ENCODE measurements at places on chromosomes 6 and 20.

DNA sequence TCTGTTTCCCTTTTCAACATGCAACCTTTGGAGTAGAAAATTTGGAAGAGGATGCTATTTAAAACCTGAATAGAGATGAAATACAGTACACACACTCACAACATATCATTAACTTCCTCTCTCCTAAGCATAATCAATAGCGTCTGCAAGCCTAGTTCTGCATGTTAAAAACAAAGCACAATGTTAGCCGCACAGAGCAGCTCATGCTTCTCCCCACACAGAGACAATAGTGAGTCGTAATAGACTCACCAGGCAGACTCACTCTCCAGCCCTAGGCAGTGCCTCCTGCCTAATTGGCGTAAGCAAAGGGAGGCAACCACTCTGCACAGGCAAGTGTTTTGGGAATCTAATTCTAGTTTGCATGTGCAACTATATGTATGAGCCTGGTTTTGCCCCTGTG is 45.8 kb upstream of the ARID1B start:
- no peak for DNase-seq

GRCh38 chr20:8414586-8415274 is 282.7 kb downstream of the PLCB1 start:
- no peak for DNase-seq

GRCh38 chr20:45872626-45873025 is 8.4 kb upstream of the ZSWIM1 start:
- DNase-seq: no peak

- DNase-seq: no peak
Observed at GRCh38 chr6:35725081-35725708, 11.6 kb upstream of the ARMC12 start.

- peak; percentile 68 for DNase-seq
Observed at GRCh38 chr20:58233881-58234528, 5.6 kb upstream of the ANKRD60 start.

DNA sequence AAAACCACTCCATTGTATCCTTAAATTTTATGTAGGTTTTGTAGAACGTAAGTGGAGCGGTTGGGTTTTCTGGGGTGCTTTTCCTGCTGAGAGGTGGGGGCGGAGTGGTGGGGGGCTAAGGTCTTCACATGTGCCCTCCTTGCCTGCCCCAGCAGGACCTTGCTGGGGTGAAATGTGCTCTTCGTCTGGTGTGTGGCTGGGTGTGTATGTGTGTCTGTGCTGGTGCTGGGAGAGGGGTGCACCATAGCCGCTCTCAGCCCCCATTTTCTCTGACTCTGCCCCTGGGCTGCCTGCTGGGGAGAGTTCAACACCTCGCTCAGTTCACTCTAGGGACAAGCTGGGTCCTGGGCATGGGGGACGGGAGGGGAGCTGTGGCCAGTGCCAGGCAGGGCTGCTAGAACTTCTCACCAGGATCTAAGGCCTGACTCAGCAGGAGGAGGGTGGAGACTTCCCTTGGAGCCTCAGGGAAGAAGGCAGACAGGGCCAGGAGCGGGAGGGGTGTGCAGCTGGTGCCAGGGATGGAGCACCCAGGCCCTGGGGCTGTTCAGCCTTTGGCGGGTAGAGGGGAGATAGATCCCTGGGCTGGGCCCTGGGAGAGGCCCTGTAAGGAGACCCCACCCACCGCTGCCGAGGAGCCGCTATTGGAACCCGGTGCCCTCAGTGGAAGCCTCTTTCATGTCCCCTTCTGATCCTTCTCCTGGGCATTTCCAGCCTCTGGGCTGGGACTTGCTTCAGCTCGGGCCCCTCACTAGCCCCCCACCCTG is 4.8 kb downstream of the SOX18 start:
- no peak for DNase-seq

DNA sequence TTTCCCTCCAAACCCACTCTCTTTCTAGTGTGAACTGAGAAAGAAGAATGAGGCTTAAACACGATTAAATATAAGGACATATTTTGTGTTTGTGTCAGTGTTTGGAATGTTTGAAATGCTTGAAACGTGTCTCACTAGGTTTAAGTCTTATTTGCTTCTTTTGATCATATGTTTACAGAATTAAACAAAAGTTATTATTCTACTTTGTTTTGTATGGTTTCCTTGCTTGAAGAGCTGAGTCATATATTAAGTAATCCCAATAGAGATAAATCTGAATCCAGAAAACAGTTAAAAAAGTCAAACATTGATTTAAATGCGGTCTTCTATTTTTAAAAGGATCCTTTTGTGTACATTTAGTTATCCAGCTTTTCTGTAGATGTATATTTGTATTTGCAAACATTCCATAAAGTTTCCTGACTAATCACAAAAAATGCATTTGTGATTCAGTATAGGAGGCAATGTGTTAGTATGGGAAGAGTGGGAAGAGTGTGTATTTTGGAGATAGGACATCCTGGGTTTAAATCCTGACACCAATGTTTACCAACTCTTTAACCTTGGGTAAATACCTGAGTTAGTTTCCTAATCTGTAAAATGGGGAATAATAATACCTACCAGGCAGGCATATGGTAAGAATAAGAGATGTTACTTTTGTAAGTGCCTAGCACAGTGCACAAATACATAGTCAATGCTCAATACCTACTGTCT is 72.9 kb downstream of the TSBP1 start:
- no peak for DNase-seq

DNA sequence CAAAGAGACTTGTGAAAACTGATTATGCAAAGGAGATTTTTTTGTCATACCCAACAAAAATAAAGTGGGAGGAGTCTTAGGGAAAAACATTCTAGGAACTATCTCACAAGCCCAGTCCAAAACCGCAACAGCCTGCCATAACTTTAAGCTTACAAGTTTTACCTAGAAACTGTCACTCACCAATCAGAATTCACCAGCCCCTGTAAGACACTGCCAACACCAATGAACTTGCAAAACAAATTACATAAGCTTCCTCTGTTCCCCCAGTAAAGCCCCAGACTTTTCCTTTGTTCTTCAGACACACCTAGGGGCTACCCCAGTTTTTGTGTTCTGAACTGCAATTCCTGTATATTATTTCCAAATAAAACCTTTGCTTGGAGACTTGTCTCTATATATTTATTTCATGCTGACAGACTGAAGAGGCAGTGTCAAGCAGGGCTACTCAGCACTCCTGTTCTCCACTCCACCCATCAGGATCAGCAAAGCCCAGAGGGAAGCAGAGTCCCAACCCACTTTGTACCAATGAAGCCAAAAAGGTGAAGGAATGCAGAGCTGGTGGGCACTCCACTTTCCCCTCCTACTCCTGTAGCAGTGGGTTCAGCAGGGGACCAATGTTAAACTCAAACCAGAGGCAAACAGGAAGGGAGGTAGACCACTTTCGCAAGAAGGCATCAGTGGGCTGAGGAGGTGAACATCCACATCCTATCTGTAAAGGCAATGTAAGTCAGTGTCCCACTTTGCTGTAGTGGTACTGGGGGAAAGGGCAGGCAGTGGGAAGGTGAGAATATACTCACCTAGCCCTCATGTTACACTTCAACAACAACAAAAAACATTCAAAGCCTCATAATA is 142.5 kb upstream of the RUNX2 start:
- peak; percentile 31 for DNase-seq

- DNase-seq: no peak
Observed at GRCh38 chr6:157242791-157243190, 80.5 kb downstream of the TMEM242 start.

- DNase-seq: peak; percentile 18
Observed at GRCh38 chr6:40912158-40912946, 126.7 kb downstream of the UNC5CL start.

DNA sequence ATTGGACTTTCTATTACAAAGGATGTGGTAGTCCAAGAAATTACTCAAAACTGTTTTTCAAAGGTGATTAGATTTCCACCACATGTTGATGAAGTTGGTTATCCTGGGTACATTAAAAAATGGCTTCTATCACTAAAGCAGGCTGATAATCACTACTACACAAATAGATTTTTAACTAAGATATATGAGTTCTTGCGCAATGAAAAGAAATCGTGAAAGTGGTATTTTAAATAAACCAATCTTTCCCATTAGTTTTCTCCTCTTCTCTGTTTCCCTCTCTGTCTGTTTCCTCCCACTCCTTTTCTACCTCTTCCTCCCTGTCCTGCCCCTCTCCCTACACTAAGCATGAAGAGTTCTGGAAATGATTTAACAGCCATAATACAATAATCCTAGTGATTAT is 487.9 kb upstream of the CITED2 start:
- no peak for DNase-seq

- DNase-seq: no peak
Observed at GRCh38 chr20:63636752-63637628, 10.1 kb upstream of the GMEB2 start.

DNA sequence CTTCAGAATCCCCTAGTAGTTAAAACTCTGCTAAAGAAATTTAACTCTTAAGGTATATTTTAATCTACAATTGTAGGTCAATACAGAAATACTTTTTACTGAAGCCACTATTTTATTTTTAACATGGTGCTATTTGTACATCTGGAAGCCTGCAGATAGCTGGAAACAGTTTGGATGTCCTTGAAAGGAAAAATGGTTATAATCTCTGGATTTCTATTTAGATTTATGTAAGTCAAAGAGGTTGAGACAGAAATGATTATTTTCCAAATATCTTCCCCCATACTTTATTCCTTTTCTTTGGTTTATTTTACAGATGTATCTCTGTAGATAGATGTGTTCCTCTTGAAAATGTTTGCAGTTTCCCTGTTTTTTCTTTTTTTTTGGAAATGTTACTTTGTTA is 1002.2 kb downstream of the KIF16B start:
- DNase-seq: no peak

DNA sequence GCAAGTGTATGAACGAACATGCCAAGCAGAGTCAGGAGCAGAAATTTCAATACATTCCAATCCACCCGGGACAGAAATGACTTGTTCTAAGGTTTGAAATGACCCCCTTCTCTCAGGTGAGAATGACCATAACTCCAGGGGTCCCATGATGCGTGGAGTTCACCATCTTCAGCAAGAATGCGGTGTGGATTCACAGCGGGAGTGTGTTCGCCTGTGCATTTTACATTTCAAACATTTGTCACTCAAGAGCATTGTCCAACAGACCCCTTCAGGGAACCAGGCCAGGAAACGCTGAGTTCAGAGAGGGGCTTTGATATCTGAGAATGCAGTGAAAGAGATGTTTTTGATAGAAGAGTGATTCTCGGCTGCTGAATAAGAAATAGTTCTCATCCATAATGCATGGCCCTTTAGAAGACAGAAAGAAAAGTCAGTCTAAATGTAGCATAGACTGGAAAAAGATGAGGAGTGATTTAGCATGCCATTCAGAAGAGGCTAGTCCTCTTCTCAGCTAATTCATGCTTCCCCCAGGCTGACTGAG is 200.3 kb upstream of the KCNG1 start:
- no peak for DNase-seq

- DNase-seq: no peak
Observed at GRCh38 chr6:159525445-159526025, 167.5 kb downstream of the SOD2 start.

DNA sequence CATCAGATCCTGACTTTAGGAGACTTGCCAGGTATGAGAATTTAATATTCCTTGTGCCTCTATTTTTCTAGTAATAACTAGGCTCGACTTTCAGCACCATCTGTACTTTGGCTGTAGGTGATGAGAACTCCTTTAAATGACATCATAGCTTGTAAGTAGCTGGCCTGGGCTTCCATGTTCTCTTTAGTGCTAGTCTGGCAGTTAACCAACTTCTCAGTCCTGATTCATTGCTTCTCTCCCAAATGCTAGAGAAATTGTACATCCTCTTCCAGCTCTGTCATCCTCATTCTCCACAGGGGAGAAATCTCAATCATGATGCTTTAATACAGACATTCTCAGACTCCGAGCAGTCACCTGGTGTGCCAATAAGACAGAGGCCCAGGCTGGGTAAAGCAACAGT is 143.5 kb upstream of the MOCS1 start:
- DNase-seq: no peak

DNA sequence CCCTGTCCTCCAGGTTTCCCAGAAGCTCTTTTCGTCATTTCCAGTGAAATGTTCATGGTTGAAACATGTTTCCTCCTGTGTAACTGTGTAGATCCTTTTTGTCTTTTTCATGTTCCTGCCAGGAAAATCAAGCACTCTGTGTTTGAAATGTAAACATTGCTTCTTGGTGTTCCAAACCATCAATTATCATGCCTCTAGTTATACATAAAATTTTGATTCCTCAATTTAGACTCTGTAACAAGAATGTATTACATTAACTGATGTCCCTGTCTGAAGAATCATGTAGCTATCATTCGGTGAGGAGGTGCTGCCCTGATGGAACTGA is 546.3 kb upstream of the CITED2 start:
- no peak for DNase-seq

DNA sequence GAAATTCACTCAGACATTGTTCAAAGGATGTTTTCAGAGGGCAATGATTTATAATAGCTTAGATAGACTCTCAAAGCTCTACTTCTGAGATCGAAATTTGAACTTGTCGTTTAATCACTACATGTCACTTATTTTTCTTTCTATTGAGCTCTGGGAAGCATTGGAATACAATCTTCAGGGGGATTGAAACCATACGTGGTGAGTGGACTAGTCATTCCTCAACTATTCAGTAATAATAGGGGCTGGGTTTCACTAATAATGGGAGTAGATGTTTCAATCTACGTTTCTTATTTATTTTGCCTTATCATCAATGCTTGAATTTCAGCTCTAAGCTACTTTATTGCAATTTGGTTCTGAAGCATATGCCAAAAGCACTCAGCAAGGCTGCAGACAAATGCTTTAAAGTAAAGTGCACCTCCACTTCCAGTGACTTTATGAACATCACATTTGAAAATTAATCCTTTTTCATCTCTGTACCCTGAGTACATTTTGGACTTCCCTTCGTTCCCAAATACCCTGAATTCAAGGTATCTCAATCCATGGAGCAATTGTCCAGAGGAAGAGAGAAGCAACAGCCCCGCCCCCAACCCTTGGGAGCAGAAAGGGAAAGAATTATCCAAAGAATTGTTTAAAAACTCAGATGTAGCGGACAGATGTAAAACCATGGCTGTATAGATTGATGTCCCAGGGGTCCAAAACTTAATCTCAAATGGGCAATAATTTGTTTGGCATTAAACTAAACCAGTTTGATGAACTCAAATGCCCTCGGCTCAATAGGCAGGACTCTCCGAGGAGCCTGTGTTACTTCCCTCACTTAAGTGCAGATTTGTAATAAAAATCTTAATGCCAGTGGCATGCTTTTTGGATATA is 68.1 kb downstream of the HFE start:
- DNase-seq: peak; percentile 45

All from activated naive CD8-positive, alpha-beta T cell treated with anti-CD3 and anti-CD28 coated beads, Interleukin-2, amount 50 U/mL, for 24 hours (primary cell).